RWPE2 (cell line): ENCODE measurements at places on chromosomes 3 and 15.

DNA sequence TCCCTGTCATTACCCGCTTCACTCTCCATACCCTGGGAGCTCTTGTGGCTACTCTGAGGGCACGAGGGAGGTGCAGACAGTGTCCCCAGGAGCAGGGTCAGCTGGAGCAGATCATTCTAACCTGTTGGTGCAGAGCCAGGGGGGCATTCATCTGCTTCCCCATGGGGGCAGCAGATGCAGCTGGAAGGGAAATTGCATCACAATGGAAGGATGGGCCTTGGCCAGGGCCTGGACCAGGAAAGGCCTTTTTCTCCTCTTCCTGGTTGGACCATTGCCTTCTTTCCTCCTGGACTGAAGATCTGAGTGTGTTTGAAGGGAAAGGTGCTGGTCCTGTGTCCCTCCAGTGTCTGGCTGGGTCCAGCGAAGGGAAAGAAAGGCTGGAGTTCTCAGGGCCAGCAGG is 55.7 kb downstream of the EPHB1 start:
- no peak for DNase-seq

DNA sequence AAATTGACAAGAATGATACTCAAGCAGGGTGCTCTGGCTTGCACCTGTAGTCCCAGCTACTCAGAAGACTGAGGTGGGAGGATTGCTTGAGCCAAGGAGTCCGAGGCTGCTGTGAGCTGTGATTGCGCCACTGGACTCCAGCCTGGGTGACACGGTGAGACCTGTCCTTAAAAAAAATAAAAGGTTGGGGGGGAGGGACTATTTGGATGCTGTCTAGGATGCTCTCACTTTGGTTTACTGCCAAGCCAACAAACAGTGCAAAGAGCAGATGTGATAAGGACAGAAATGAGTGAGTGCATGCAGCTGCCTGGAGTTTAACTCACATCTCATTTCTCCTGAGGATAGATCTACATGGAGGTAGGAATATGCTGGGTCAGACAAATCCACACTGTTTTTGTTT is 130.0 kb downstream of the FRMD4B start:
- DNase-seq, result no peak

DNA sequence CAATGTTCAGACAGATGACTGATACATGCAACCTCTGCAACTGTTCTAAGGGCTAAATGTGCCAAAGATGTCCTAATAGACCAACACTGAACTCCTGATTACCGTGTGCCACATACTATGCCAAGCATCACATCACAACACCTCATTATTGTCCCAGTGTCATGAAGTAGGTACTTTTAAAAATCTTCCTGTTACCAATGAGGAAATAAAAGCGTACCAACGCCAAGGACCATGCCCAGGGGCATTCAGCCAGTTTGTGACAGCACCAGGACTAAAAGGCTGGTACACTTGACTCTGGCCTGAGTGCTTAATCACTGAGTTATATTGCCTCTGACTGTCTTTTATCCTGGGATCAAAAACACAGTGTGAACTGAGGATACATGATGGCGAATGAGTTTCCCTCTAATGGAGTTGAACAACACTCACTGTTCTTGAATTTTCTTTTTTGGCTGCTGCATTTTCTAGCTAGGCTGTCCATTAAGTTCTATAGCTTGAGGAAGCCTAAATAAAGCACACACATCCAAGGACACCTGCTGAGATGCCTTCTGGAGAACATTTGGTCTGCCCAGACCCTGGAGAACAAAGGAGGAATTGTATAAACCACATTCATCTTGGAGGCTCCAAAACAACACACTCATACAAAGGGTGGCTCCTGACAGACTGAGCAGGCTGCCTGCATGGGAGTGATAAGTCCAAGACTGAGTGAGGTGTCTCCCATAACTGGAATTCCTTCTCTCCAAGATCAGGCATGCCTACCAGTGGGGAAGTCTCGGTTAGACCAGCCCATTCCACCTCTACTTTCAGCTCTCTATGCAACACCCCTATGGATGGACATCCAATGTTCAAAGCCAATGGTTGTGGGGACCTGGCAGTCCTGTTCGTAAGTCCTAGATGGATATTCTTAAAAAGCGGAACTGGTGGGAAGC is 126.7 kb upstream of the PRICKLE2 start:
- DNase-seq, result no peak

DNA sequence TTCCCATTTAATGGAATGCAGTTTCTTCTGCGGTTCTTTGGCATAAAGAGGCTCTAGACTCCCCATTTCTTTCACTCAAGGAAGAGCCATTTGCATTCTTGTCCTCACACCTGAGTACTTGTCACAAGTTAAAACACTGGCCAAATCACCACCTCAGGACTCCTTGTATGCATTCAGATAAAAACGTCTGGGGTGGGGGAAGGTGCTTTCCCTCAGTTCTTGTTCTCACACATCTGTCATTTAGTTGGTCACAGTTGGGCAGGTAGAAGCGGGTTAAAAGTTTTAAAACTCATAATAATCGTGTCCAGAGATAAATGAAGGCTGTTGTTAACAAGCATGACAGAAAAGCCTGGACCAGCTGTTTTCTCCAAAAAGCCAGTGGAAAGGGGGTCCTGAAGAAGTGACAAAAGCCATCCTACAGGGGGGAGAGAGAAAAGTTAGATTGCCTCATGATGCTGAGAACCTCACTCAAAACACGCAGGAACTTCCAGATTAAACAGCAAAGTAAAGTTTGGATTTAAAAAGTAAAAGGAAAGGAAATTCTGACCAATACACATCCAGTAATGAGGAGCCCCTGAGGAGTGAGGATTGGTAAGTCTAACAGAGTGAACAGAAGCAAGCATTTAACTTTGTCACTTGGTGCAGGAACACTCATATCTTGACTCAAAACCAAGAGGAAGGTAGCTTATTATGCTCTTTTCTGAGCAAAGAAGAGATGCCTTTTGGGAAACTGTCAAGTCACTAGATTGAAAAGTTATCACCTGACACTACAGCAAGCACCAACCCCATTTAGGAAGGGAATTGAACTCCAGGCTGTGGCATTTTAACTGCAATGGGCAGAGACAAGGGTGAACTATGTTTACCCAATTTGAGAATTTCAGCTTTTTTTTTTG is 2.8 kb downstream of the BCL2L10 start:
- DNase-seq, result no peak

DNA sequence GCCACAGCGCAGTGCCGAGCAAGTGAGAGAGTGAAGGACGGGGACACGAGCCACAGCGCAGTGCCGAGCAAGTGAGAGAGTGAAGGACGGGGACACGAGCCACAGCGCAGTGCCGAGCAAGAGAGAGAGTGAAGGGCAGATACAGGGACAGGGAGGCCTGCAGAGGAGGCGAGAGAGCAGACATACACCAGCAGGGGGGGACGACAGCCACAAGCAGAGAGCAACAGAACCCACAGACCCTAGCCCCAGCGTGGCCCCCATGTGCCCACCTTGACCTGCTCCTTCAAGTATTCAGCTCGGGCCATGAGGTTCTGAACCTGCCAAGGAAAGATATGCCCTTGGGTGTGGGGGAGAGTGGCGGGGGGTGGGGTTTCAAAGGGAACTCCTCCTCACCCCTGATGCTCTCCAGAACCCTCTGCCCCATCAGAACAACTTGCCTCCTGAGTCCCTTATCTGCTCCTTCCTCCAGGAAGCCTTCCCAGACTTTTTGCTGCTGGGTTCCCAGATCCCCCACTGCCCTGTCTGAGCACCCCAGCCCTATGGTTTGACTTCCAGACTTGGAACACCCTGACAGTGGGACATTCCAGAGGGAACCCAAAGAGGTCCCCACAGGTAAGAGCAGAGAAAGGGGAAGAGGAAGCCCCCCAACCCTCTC is 5.3 kb downstream of the ULK3 start:
- peak; percentile 63 for DNase-seq

DNA sequence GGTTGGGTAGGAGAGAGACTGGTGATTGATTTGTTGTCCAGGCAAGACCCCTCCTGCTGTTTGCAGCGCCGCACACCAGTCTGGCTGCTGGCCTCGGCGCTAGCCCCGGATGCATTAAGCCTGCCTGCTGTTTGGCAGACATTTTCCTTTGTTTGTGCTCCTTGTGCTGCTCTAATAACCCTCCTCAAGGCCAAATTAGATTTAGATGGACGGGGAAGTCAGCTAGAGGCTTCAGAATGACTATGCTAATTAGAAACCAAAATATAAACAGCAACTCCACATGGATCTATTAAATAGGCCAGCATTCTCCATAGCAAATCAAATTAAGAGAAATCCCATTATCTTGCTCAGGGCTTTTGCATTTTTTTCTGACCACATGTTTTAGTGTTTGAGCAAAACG is 445.2 kb downstream of the SQOR start:
- no peak for DNase-seq

- no peak for DNase-seq
Observed at GRCh38 chr3:71486831-71487230, 96.7 kb downstream of the FOXP1 start.

DNA sequence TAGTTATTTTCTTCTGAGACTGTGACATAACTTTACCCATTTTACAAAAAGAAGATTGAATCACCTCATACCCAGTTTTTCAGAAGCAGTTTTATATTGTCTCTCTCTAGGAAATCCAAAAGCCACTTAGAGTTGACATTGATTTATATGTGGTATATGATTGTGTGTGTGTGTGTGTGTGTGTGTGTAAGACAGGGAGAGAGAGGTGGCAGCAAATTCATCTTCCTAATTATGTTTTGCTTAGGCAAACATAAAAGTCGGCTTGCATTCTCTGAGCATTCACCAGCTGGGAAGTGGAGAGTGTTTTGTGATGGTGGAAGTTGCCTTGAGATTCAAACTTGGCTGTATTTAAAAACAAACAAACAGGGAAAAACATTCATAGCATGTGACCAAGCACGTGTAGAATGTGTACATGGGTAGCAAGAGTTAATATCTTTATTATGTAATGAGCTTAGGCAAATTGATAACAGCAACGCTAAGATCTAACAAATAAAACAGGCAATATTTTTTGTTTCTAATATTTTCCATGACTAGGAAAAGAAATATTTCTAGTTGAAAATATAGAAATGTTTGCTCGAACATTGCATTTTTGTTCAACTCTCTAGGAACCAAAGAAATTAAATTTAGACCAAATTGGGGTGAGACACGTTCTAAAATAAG is 64.4 kb upstream of the IGF1R start:
- DNase-seq, result no peak
